B cell (primary cell): ENCODE measurements at places on chromosomes 16 and 17. TPM values are rescaled to one million over a fixed set of nuclear protein-coding genes. Genes with fewer than 3 reads are reported as not detected.

- no peak for DNase-seq
Observed at GRCh38 chr16:19687279-19687678, 30.7 kb downstream of the KNOP1 start.

DNA sequence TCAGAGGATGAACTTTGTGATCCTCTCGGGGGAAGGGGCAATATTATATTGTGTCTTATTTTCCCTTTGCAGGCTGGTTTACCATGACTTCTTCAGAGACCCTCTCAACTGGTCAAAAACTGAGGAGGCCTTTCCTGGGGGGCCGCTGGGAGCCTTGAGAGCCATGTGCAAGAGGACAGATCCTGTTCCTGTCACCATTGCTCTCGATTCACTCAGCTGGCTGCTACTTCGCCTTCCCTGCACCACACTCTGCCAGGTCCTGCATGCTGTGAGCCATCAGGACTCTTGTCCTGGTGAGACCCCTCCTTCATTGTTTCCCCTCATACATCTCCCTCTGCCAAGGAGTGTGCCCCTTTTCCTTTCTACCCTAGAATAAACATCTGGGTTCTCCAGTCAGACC is 2.5 kb downstream of the ELP5 start:
- no peak for DNase-seq

GRCh38 chr17:55911186-55911585 is 160.3 kb downstream of the PCTP start:
- no peak for DNase-seq

DNA sequence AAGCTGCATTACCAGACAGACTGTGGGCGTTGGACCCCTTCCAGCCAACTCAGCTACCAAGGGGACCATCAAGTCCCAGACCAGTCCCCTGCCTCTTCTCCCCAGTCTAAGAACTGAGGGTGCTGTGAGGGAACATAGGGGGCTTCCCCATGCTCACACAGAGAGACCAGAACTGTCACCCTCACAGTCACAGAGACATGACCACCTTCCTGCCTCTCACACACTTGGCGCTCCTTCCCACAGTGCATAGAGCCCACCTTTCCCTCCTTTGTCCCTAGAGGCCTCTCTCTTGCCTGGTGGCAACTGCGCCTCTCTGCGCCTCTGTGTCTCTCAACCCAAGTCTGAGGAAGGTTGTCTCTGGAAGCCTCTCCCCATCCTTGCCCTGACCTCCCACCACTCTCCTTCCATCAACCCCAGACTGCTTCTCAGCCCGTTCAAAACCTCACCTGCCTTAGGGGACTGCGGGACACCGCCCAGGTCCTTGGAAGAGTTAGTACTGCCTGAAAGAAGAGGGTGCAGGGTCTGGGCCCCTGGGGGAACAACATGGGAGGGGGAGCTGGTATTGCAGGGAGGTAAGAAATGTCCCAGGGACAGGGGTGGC is 6.1 kb upstream of the LHX1 start:
- no peak for DNase-seq

GRCh38 chr17:37158290-37158689 is 209.5 kb downstream of the AATF start:
- DNase-seq = no peak

DNA sequence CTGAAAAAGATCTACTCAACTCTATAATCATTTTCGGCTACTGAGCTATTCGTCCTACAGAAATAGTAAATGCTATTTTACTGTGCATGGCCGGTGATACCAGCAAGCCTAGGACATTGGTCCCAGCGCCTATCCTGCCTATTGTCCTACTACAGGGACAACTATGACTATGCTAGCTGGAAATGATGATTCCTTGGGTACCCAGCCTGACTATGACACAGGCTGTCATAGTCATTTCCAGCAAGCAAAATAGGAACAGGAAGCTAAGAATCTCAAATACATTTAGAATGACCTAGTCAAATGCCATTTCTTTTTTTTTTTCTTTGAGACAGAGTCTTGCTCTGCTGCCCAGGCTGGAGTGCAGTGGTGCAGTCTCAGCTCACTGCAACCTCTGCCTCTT is 33.7 kb upstream of the HSBP1 start:
- DNase-seq = no peak

GRCh38 chr16:19781226-19781625 is 63.2 kb downstream of the IQCK start:
- no peak for DNase-seq

DNA sequence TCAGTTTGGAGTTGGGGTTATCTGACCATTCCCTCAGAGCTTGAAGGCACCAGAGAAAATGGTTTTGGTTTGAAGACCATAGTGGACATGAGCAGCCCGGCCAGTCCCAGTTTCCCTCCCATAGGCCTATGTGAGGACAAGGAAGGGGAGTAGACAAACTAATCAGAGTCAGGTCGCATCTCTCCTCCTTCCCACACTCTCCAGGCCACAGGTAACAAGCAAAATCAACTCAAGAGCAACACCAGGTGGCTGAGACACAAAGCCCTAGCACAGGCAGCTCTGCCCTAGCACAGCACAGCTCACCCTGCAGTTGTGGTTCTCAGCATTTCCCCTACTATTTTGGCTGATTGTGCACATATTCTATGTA is 7.2 kb downstream of the SUPT4H1 start:
- DNase-seq = peak; percentile 82

DNA sequence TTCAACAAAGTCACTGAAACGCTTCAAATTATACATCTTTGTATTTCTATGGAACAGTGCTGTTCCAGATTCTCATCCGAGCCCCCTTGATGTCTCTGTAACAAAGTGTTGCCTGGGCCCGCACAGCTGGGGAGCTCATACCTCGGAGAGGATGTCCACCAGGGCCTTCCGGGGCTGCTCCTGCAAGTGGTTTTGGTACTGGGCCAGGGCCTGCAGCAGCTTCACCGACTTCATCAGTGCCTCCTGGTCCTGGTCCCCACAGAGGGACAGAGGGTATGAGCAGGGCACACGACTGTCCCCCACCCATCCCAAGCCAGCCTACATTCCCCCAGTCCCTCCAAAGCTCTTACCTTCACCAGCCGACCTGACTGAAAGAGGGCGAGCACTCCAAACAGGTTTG is 1.5 kb downstream of the MYBBP1A start:
- no peak for DNase-seq

GRCh38 chr17:28334171-28334570 is 1.1 kb downstream of the IFT20 start:
- no peak for DNase-seq

DNA sequence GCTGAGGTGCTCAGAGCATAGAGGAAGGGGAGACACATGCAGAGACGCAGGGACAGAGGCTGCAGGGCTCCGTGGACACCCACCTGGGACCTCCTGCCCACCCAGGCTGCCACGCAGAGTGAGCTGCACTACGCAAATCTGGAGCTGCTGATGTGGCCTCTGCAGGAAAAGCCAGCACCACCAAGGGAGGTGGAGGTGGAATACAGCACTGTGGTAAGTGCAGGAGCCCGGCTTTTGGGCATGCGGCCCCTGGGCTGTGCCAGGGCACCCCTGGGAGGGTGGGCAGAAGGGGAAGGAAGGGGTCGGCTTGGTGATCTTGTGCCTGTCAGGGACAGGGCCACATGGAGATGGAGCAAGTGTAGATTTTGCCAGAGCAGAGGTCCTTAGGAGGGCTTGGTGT is 15.2 kb downstream of the CD300A start:
- DNase-seq = no peak

GRCh38 chr17:39115135-39115534 is 36.3 kb downstream of the PLXDC1 start:
- DNase-seq = no peak

DNA sequence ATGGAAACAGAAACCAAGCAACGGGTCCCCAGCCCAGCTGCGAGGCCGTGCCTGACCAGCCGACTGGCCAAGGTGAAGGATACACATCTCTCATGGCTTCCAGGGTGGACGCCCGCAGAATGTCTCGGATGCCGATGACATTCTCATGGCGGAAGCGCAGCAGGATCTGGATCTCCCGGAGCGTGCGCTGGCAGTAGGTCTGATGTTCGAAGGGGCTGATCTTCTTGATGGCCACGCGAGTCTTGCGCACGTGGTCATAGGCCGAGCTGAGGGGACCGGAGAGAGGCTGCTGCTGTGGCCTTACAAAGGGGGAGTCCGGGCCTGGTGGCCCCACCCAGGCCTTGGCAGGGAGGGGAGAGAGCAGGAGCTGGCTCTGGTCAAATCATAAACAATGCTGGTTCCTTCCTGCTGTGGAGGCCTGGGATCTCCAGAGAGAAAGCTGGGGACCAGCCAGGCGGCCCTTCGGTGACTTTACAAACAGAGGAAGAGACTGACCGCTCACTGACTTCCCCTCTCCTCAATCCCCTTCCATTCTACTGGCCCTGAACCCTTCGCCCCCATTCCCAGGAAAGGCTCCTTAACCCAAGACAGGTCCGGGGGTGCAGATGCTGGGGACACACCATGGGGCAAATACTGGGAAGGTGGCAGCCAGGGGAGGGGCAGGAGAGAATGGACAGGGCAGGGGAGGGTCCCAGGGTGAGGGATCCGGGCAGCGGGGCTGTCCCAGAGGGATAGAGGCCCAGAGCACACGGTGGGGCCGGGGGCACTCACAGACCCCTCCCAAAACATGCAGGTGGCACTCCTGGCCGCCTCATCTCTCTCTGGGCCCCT is 1.1 kb downstream of the MAPK3 start:
- DNase-seq = peak; percentile 34

DNA sequence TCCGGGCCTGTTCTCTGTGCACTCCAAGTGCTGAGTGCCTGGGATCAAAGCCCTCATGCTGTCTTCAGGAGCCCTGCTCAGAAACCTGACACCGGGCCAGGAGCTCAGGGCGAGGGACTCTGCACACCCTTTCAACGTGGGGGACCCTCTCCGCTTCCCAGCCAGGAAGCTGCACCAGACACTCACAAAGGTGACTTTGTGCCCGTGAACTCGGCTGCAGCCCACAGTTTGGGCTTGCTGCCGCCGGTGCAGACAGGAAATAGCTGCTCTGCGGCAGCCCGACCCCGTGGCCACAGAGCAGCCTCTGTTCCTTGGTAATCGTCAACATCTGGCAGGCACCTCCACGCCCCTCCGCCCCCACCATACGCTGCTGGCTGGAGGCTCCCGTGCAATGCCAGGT is 93.4 kb upstream of the METRNL start:
- DNase-seq = peak; percentile 49

- no peak for DNase-seq
Observed at GRCh38 chr16:58124601-58124915, 4.6 kb downstream of the CFAP20 start.

DNA sequence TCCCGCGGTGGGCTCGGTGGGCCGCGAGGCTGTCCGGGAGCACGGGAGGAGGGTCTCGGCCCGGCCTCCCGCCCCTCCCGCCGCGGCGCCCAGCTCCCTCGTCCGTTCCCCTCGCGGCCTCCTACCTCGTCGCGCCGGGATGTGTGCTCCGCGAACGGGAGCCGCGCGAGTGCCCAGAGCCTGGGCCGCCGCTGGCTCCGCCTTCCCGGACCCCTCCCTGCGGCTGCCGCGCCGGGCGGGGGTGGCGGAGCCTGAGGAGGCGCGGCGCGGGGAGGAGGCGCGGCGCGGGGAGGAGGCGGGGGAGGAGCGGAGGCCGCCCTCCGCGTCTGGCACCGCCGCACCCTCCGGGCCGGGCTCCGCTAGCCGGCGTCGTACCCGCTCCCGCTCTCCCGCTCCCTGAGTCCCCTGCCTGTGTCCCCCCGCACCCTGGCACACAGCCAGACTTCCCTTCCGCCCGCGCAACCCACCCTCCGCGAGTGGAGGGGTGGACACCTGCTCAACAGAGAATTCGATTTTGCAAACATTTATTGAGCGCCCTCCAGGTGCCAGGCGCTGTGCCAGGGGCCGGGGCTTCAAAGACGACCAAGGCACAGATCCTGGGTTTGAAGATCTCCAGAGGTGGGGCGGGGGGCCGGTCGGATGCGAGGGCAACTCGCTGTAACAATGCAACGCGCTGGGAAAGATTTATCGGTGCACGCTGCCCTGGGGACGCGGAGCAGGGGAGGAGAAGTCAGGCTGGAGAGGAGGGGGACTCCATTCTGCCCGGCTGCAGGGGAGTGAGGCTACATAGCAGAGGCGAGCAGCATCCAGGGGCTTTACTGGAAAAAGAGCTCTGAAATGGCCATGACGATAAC is at the start of gene MPP3:
Gene MPP3 (minus strand): TSS at position 171 of the 854 bp plus-strand sequence. CDS start 1,240 bp downstream, outside the sequence.
- DNase-seq = no peak

DNA sequence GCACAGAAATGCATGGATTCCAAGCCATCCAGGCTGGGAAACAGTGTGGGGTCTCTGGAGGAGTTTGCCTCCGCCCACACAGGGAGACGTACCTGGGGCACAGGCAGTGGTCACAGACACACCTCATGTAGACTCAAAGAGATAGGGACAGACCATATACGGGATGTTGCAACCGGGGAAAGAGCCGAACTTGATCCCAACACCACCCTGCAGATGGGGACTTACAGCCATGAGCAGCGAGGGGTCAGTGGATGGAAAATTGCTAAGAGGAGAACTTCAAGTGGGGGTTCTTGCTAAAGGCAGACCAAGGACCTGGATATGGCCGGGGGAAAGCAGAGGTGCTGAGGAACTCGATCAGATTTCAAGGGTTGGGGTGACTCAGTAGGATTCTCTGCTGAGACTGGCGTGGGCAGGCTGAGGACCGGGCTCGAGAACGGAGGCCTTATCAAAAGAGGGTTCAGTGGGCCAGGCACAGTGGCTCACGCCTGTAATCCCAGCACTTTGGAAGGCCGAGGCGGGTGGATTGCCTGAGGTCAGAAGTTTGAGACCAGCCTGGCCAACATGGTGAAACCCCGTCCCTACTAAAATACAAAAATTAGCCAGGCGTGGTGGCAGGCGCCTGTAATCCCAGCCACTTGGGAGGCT is 12.0 kb upstream of the DNAH17 start:
- no peak for DNase-seq

DNA sequence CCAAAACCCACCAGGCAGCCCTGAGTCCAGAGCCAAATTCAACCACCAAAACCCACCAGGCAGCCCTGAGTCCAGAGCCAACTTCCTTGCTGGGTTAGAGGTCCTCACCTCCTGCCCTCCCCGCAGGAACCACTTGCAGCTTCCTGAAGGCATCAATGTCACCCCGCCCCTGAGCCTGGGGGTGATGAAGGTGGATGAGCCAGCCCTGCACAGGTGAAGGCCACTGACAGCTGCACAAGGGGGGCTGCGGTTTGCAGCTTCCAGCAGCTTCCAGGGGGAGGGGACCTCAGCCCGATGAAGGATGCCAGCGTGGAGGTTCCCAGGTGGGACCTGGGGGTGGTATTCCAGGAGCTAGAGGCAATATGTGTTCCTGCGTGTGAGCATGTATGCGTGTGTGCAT is 7.6 kb upstream of the CSNK1D start:
- DNase-seq = no peak

DNA sequence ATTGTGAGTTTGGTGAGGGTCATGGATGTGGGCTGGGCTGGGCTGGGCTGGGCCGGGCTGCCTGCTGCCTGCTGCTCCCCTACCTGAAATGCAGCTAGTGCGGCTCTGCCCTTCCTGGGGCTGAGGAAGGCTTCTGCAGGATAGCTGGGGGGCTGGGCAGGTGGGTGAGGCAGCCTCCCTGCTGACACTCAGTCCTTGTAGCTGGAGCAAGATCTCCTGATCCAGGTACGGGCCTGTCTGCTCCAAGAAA is 4.7 kb downstream of the RPL13 start:
- DNase-seq = no peak

The RUNDC3A gene
- total RNA-seq = not detected in 2 replicates

The STH gene
- total RNA-seq = not detected in 2 replicates

The TMED6 gene
- 4.5 and 6.3 TPM in 2 replicates for total RNA-seq

The NAE1 gene
- total RNA-seq = 57.6 and 62.5 TPM in 2 replicates

The BICDL2 gene
- total RNA-seq = 0.20 TPM in 1 of 2 replicates, not detected in the other

The TUFM gene
- total RNA-seq = 129 and 143 TPM in 2 replicates

The TBC1D3B gene
- 17.2 and 17.3 TPM in 2 replicates for total RNA-seq

The ERCC4 gene
- total RNA-seq = 11.9 and 13.2 TPM in 2 replicates
